ENCODE measurements at places on chromosomes 13 and 19.

- no peak for DNase-seq
Measured at GRCh38 chr13:51595416-51595815, 11.2 kb downstream of the WDFY2 start.

- DNase-seq, result no peak
Measured at GRCh38 chr13:40668335-40668734, 1.9 kb upstream of the FOXO1 start.

DNA sequence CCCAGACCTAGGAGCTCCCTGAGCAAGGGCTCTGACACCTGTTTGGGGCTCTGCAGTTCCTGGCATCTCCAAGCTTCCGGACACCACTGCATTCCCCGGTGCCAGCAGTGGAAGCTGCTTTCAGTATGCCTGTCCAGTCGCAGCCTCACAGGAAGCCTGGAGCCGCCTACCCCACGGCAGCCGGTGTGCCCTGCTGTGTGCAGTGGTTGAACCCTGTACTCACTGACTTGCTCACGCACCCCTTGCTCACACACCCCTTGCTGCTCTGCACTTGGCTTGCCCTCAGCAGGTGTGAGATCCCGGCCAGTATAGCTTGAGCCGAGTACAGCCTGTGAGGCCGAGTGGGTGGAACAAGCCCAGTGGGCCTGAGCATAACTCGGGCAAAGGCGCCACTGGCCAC lies 70.3 kb downstream of the PIBF1 start:
- no peak for DNase-seq

GRCh38 chr13:41751277-41751676 lies 209.6 kb downstream of the VWA8 start:
- no peak for DNase-seq

DNA sequence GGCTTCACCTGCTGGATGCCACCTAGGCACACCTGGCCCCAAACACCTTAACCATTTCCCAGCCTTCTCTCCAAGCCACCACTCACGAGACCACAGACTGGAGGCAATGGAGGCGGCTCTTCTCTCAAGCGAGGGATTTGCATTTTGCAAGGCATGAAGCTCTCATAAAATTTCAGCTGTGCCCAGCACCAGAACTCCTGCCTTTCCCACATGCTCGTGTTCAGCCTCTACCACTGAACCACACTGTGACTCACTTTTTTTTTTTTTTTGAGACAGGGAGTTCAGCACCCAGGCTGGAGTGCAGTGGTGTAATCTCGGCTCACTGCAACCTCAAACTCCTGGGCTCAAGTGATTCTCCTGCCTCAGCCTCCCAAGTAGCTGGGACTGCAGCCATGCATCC lies 10.6 kb downstream of the NANOS3 start:
- DNase-seq, result no peak

DNA sequence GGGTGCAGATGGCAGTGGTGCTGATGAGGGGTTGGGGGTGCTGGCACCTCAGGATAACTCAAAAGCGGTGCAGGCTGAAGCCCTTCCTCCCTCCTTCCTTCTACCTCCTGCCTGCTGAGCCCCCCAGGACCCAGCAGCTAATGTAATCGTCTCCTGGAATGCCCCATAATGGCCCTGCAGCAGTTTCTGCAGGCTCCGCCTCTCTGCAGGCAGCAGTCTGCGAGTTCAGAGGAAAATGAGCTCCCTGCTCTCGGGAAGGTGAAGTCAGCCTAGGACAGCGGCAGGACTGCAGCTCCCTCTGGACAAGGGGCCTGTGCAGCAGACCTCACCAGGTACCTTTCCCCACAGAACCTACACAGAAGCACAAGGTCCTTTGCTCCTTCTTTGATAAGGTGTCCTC lies 130.9 kb downstream of the ZDHHC20 start:
- DNase-seq, result no peak

DNA sequence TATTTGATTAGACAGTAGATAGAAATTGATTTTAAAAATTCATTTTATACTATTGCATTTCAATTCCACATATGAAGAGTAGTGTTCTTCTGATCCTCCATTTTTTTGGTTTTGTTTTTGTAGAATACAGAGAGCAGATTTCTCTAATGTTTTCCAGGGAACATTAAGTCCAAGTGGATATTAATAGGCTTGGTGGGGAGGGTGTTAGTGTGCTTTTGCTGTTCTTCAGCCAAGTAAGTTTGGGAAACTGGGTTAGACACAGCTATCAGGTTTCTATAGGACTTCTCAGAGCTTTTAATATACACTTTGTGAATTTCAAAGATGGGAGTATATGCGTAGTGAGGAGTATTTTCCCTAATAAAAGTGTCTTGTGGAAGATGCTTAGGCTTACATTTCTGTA lies 21.8 kb downstream of the NAA16 start:
- no peak for DNase-seq

- DNase-seq, result no peak
Measured at GRCh38 chr13:114229506-114229905, 5.2 kb upstream of the CDC16 start.

GRCh38 chr19:48473161-48473966 lies 4.2 kb downstream of the CYTH2 start:
- DNase-seq, result no peak

DNA sequence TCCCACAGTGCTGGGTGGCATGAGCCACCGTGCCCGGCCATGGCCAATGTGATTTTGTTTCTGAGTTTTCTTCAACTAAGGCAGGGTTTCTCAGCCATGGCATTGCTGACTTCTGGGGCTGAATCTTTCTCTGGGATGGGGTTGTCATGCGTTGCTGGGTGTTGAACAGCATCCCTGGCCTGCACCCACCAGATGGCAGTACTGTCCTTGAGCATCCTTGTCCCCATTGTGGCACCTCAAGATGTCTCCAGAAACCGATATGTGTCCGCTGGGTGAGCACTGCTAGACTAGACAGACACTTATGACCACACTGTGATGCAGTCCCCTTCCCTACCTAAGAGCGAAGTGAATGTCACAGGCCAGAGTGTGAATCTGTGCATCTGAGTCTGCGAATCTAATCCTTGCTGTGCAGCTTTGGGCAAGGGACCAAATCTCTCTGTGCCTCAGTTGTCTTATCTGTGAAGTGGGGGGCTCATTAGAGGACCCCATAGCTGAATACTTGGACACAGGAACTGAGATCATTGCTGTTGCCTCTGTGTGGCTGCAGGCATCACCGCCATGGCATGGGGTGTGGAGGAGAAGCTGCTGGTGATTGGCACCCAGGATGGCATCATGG lies 50.3 kb upstream of the SIN3B start:
- DNase-seq, result peak; percentile 45

- DNase-seq, result no peak
Measured at GRCh38 chr19:37977992-37978391, 71.0 kb downstream of the SIPA1L3 start.

DNA sequence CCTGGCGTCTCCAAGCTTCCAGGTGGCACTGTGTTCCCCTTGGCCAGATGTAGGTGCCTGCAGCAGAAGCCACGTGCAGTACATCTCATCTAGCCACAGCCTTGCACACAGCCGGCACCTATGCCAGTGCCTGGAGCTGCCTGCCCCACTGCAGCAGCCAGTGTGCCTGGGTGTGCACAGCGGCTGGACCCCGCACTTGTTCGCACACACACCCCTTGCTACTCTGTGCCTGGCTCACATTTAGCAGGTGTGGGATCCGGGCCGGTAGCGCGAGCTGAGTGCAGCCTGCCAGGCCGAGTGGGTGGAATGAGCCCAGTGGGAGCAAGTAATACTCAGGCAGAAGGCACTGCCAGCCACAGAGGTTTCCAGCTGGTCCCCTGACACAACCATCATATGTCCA lies 26.9 kb upstream of the RBM26 start:
- no peak for DNase-seq

GRCh38 chr19:1315470-1316166 lies 29.9 kb downstream of the EFNA2 start:
- no peak for DNase-seq

DNA sequence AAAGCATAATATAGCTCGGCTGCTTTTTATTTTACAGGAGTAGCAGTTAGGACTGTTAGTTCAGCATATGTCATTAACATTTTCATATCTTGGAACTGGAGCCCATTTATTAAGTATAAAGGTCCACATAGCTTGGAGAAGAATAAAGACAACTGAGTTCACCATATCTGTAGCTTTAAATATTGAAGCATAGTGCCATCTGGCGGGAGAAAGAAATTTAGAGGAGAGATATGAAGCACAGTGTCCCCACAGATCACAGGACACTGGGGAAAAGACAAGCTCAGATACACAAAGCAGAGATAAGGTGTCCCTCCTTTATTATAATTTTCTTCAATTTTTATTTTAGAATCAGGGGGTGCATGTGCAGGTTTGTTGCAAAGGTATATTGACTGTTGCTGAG lies 104.7 kb upstream of the FREM2 start:
- peak; percentile 7 for DNase-seq

- DNase-seq, result no peak
Measured at GRCh38 chr19:2129022-2129421, 22.3 kb downstream of the AP3D1 start.

GRCh38 chr19:18098891-18099622 lies 1.5 kb downstream of the MAST3 start:
- peak; percentile 83 for DNase-seq

DNA sequence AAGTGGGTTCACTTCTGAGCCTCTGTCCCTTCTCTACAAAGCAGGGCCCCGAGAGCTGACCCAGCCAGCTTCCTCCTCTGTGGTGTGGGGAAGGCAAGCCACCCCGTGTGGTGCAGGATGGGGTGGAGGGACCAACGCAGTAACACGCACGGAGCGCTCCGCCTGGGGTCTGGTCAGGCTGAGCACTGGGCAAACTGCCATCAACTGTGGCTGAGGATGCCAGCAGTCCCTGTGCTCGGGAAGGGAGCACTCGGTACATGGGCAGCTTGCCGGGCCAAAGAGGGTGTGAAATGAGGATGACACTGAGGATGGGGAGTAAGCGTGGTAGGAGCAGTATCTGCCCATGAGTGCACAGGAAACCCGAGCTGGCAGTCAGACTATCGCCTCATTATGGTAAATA lies 7.6 kb upstream of the GMIP start:
- DNase-seq, result no peak

GRCh38 chr13:112651750-112652511 lies 37.9 kb upstream of the ATP11A start:
- DNase-seq, result no peak

DNA sequence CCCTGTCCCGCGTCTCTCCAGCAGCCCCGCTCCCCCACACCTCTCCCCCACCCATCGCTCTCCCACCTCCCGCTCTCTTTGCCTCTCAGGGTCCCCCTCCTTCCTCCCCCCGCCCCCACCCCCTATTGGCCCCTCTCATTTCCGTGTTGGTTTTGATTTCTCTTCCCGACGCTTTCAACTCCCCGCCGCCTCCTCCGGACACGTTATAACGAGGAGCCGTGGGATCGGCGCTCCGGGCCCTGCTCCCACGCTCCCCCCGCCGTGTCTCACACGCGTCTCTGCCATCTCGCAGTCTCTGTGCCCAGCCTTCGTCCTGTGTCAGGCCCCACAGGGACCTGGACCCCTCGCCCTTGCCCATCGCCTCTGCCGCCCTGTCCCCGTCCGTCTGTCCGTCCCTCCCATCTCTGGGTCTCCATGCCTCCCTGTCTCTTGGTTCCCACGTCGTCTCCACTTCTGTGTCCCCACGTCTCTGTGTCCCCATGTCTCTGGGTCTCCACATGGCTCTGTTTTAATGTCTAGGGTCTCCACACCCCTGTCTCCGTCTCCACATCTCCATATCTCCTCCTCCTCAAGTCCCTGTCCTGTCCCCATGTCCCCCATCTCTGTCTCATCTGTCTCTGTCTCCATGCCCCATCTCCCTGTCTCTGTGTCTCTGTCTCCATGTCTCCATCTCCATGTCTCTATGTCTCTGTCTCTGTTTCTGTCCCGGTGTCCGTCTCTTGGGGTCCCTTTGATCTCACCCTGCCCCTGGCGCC lies 13.1 kb downstream of the ERFL start:
- no peak for DNase-seq

DNA sequence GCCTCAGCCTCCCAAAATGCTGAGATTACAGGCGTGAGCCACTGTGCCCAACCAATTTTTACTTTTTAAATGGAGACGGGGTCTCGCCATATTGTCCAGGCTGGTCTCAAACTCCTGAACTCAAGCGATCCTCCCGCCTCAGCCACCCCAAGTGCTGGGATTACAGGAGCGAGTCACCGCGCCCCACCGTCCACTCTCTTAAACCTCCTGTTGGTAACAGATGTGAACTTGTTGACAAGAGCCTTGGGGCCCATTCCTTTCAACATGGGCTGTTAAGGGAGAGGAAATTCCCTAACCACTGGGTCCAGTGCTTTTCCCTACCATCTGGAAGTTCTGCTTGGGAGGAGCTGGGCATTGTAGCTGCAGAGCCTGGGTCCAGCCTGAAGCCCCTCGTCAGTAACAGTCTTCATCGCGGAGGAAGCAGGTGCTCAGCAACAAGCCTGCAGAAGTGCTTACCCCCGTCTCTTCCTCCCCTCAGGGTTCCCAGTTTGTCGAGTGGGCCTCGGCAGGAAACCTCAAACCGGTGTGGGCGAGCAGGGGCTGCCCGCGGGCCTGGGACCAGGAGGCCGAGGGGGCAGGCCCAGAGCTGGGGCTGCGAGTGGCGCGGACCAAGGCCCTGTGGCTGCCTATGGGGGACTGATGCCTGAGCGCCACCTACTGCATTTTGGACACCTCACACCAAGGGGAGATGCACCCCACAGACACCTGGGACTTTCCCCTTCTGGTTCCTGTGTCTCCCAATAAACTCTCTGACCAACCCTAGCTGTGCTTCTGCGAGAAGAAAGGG lies 4.0 kb upstream of the FLT3LG start:
- peak; percentile 88 for DNase-seq

DNA sequence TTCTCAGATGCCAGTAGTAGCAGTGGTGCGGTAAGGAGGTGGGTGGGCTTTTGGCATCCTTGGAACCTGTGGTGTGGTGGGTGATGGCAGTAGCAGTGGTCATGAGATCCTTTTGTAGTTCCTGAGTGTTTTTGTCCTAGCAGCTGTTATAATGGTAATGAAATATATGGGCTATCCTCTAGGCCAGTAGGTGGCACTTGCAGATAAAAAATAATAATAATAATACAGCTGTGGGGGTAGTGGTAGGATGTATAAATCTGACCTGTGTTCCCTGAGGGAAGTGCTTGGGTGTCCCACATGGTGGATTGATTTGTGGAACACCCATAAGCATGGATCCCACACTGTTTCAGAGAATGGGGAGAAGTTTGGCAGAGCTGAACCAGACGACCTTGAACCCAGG lies 334.0 kb downstream of the SLITRK5 start:
- DNase-seq, result no peak

DNA sequence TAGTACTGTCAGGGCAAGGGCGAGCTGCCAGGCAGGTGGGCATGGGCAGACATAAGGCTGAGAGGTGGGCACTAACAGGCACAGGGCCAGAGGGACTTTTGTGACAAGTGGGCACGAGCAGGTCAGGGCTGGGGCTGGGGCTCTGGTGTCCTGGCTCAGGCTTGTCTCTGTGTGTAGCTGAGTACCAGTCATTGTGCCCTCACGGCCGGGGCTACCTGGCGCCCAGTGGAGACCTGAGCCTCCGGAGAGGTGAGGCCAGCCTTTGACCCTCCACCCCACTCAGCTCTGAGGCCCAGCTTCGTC lies 21.6 kb downstream of the LTBP4 start:
- no peak for DNase-seq

GRCh38 chr13:110937511-110938285 lies 22.8 kb upstream of the ANKRD10 start:
- DNase-seq, result no peak
